Activated CD4-positive, alpha-beta T cell treated with anti-CD3 and anti-CD28 coated beads, Interleukin-2, amount 50 U/mL, for 24 hours (primary cell): ENCODE measurements at places on chromosomes 4 and X.
A peak's percentile ranks its signal among the peaks of the same experiment; 100 is the strongest.

GRCh38 chrX:9464435-9465371, at the start of gene TBL1X:
Gene TBL1X, plus strand, starts transcription at chrX:9465058. Its CDS starts 188,529 bp downstream, at chrX:9653587.
- DNase-seq: peak; percentile 18

DNA sequence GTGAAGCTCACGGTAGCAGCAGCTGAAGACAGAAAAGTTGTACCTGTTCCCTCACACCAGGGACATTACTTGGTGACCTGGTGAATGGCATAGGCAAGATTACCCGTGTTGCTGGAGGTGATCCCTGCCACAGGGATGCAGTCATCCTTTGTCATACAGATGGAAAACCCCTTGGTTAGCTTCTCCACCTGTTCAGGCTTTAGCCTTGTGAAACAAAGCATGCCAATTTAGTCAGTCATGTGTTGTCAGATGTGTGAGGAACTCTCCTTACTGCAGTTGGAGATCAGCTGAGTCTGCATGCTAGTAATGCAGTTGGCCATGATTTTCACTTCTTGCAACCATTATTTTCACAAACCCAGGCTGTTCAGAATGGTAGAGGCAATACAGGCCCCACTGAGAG, 41.0 kb downstream of the AMELX start:
- DNase-seq: no peak

DNA sequence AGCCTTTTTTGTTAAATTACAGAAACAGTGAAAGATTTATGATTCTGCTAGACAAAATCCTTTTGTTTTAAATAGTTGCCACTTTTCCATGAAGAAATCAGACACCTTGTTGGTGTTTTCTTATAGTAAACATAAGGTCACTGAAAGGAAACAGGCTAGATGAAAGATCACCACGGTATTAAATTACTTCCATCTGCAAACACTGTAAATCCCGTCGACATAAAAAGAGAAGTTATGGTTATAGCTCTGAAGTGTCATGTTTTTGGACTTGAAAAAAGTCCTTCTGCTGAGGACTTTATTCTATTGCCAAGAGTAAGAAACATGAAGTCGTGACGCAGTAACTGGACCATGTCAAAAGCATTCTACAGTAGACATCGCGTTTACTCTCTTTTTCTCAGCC, 567.6 kb upstream of the SLIT2 start:
- no peak for DNase-seq

DNA sequence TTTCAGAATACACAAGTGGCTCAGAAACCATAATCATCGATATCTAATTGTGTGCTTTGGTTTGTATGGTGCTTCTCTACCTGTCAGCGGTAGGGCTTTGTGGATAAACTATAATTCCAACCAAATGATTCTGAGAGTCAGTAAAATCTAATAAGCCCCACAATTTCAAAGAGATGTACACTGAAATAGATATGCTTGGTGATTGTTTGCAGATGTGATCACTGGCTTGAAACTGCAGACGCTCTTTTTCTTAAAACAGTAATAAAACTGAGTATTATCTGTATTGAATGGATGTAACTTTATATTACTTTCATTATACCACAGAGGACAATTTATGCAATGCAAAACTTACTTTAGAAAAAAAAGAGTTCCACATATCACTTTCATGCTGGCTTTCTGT, 198.8 kb upstream of the ANXA10 start:
- DNase-seq: no peak

DNA sequence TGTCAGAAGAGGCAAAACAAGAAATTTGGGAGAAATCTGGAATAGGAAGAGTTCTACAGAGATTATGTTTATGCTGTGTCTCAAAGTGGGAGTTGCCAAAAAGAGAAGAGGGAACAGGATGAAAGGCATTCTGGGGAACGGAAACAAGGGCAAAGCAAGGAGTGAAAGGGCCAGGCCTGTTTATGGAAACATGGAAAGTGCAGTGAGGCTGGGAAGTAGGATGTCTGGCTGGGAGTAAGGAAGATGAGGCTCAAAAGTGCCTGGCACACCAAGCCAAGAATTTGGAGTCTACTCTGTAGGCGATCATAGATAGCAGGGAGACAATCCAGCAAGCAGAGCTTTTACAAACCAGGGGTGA, 1.8 kb upstream of the CUL4B start:
- no peak for DNase-seq

DNA sequence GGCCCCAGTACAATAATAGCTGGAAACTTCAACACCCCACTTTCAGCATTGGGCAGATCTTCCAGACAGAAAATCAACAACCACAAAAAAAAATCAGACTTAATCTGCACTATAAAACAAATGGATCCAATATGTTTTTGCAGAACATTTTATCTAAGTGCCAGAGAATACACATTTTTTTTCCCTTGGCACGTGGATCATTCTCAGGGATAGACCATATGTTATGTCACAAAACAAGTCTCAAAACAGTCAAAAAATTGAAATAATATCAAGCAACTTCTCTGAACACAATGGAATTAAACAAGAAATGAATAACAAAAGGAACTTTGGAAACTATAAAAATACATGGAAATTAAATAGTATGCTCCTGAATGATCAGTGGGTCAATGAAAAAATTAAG, 576.3 kb downstream of the PCDH19 start:
- DNase-seq: no peak
